ENCODE measurements at places on chromosomes 7 and 10.

DNA sequence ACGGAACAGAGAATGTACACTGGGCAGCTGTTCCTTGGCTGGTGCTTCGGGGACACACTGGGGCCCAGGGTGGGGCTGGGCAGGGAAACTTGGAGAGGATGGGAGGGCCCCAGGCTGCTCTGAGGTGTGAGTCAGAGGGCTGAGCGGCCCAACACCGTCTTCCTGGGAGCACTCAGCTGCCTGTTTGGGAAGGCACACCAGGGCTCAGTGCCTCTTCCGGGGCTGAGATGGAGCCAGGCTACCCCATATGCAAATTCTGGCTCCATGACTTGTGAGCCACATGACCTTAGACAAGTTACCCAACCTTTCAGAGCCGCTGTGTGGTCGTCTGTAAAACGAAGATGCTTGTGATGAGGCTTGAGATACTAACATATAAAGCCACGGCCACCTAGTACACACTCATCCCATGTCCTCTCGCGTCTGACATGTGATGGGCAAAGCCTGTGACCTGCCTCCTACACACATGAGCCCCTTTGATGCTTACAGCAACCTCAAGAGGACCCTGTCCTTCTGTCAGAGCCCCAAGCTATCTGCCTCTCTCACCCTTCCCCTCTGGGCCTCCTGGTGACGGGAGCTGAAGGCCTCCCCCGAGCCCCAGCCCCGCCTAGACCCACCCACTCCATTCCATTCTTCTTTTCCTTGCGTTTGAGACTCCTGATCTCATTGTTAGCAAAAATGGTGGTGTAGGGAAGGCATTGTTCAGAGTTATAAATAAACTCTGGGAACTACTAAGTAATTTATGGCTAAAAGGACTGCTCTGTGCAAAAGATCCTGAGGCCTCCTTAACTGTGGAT is 26.1 kb downstream of the KLRG2 start:
- no peak for DNase-seq

DNA sequence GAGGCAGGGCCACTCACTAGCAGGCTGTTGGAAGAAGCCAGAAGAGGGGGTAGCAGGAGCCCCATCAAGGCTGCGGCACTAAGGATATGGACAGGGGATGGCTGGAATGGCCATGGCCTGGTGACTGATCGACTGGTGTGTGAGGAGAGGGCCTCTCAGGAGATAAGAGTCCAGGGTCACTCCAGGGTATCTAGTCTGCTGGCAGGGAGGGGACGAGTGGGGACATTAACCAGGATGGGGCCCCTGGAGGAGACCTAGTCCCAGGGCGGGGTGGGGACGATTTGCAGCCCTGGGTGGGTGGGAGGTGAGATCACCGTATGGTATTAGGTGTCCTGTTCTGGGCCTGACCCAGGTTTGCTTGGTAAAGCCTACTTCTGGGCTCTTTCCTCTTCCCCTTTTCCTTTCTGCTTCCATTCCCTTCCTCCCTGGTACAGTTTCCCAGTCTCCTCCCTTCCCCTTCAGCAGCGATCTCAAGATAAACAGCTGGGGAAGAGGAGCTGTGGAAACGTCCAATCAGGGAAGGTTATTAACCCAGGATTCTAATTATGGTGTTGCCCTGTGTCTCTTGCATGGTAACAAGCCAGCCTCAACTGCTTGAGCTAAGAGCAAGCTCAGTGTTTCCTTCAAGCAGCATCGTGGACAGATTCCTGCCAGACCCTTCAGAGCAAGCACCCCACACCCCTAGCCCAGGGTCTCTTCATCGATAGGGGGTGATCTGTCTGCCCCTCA is 233.2 kb downstream of the RPS24 start:
- no peak for DNase-seq

DNA sequence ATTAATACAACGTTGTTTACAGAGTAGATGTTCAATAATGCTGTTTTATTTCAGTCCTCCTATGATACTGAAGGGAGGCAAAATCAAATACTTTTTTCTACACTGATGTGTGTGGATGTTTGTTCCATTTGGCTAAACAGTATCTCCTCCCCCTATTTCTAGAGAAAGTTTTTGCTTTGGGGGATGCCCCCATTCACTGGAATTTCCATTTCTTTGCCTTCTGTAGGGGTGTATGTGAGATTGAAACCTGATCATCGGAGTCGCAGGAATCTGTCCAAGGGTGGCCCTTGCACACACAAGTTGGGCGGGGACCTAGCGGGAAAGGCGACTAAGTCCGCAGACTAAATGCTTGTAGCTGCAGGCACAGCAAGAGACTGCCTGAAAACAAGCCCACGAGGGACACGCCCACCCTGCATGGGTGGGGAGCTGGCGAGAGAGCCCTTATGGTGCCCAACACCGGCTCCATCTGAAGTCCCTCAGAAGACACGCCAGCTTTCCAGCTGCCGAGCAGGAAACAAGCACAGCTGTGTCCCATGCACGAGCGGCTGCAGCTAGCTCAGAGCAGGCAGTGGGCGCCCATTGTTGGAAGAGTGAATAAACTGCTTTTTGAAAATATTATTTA is 58.0 kb downstream of the ESYT2 start:
- no peak for DNase-seq

DNA sequence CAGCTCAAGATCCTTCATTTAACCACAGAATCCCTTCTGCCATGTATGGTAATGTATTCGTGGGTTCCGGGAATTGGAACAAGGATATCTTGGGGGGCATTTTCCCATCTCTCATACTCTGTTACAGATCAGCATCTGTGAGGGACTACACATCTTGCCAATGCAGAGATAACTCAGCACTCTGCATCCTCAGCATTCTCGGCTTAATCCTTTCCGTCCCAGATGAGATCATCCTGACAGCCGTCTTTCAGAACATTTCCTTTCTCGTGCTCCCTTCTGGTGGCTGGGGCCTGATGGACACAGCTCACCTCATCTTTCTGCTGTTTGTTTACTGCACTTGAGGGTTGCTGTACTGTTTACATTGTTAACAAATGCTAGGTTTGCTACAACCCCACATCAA is 25.3 kb downstream of the FKBP6 start:
- DNase-seq: no peak

DNA sequence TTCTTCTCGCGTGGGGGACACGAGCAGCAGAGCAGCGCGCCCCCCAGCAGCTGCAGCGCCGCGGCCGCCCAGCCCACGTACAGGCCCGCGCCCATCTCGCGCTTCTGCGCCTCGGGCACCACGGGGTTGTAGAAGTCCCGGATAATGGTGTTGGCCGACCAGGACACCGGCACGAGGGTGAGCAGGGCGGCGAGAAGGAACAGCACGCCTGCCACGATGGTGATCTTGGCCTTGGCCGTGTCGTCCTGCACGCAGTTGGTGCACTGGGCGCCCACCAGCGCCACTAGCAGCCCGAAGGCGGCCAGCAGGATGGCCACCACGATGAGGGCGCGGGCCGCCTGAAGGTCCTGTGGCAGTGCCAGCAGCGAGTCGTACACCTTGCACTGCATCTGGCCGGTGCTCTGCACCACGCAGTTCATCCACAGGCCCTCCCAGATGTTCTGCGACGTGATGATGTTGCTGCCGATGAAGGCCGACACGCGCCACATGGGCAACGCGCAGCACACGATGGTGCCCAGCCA is 529 bp downstream of the CLDN3 start:
- no peak for DNase-seq
